Mesendoderm (in vitro differentiated cells): ENCODE measurements at places on chromosomes 12 and 14.

DNA sequence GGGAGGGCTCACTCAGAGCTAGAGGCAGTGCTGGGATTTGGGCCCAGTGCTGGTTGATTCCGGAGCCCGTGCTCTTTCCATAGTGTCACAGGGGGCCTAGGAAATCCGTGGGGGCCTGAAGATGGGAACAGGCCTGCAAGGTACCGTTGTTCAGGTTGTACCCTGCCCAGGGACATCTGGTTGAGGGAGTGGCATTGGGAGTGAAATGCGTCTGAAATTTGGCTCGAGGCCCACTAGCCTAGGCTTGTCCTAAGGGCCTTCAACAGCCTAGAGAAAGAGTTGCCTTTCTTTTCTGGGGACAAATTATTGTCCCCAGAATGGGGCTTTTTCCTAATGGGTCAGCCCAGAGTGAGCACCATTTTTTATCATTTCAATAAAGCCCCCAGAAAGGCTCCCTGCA, 26.4 kb upstream of the FAM222A start:
- no peaks in the 10 kb centered on the region for H3K4me1 ChIP-seq
- no peak overlapping the region for H3K4me3 ChIP-seq
- no peaks in the 10 kb centered on the region for H3K27me3 ChIP-seq
- H3K27ac ChIP-seq = no peak overlapping the region

GRCh38 chr12:68912916-68913315, 20.1 kb downstream of the CPM start:
- H3K27ac ChIP-seq = no peak overlapping the region
- DNase-seq = peak; percentile 14
- H3K36me3 ChIP-seq = no peaks in the 10 kb centered on the region
- H3K4me1 ChIP-seq = no peaks in the 10 kb centered on the region
- H3K27me3 ChIP-seq = no peaks in the 10 kb centered on the region

GRCh38 chr12:67705394-67706370, 57.1 kb downstream of the DYRK2 start:
- H3K27me3 ChIP-seq = no peaks in the 10 kb centered on the region
- no peak overlapping the region for H3K4me3 ChIP-seq
- H3K27ac ChIP-seq = no peak overlapping the region
- no peak for DNase-seq

- H3K4me1 ChIP-seq = no peaks in the 10 kb centered on the region
- no peaks in the 10 kb centered on the region for H3K27me3 ChIP-seq
- no peak overlapping the region for H3K27ac ChIP-seq
- DNase-seq = no peak
- no peaks in the 10 kb centered on the region for H3K36me3 ChIP-seq
Measured at GRCh38 chr14:99633918-99634317, 11.0 kb upstream of the HHIPL1 start.

DNA sequence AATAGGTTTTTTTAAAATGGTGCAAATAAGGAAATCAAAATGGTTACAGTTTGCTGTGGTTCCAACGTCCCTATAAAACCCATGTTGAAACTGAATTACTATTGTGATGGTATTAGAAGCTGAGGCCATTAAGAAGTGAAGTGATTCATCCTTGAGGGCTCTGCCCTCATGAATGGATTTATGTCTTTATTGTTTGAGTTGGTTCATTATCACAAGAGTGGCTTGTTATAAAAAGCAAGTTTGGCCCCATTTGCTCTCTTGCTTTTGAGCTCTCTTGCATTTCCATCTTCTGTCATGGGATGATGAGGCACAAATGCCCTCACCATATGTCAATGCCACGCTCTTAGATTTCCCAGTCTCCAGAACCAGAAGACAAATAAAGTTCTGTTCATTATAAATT, 62.3 kb downstream of the PRKD1 start:
- no peak overlapping the region for H3K27ac ChIP-seq
- no peaks in the 10 kb centered on the region for H3K36me3 ChIP-seq
- H3K4me1 ChIP-seq = no peaks in the 10 kb centered on the region

- no peak overlapping the region for H3K4me3 ChIP-seq
- H3K27ac ChIP-seq = no peak overlapping the region
- H3K27me3 ChIP-seq = no peaks in the 10 kb centered on the region
- DNase-seq = no peak
- peaks cover under 1% of the 10 kb centered on the region for H3K4me1 ChIP-seq
- H3K36me3 ChIP-seq = no peaks in the 10 kb centered on the region
Measured at GRCh38 chr12:124687174-124687902, 119.9 kb upstream of the NCOR2 start.

DNA sequence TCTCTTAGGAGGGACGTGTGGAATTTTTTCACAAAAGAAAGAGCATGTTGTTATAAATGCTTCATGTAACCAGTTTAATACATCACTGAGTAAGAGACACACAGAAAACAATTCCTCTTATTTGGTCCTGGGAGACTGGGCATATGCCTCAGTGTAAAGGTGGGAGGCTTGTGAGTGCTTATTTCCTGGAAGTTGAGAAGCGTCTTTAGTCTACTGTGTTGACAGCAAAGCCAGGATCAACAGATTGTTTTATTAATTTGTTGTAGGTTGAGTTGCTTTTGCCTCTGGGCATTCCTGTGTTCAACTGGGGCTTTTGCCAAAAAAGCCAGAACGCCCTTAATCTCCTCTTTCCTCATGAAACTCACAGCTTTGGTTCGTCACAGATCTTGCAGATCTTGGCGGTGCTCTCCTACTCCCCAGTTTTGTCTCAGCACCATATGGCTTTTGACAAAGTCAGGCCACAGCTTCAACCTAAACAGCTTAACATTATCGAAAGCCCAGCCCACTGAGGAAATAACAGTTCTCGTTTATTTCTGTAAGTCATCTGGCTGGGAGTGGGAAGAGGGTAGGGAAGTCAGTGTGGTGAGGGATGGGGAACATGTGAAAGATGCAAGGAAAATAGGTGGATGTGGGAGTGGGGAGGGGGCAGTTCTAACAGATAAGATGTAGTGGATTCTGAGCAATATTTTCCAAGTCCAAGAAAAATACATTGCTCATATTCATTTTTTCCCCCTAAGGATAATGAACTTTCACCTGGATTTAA, 227.2 kb downstream of the DACT1 start:
- H3K27ac ChIP-seq = no peak overlapping the region
- no peak overlapping the region for H3K4me3 ChIP-seq
- H3K36me3 ChIP-seq = no peaks in the 10 kb centered on the region
- peak; percentile 53 for DNase-seq
- no peaks in the 10 kb centered on the region for H3K27me3 ChIP-seq
- no peaks in the 10 kb centered on the region for H3K4me1 ChIP-seq

DNA sequence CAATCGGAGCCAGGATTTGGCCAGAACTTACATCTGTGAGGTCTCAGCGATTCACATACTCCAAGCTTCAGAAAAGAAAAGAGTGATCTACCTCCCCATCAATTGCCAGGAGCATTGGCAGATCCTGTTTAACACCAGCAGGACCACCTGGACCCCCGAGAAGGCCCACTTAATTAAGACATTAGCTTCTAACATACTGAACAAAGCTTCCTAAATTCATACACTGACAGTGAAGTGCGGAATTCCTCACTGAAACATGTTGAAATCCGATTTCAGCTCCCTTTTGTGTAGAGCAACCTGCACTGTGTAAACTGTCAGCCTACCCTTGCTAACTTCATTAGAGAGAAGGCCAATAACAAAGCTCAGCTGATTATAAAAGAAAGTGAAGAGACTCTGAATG, 274.0 kb downstream of the NOVA1 start:
- H3K4me1 ChIP-seq = no peaks in the 10 kb centered on the region
- no peaks in the 10 kb centered on the region for H3K27me3 ChIP-seq
- no peak for DNase-seq
- H3K27ac ChIP-seq = no peak overlapping the region
- no peaks in the 10 kb centered on the region for H3K36me3 ChIP-seq

GRCh38 chr14:59239022-59239421, 50.6 kb downstream of the DAAM1 start:
- no peak overlapping the region for H3K27ac ChIP-seq
- H3K27me3 ChIP-seq = no peaks in the 10 kb centered on the region
- no peaks in the 10 kb centered on the region for H3K4me1 ChIP-seq
- no peak overlapping the region for H3K4me3 ChIP-seq

- no peak overlapping the region for H3K27ac ChIP-seq
- H3K36me3 ChIP-seq = no peaks in the 10 kb centered on the region
- no peak for DNase-seq
- H3K4me1 ChIP-seq = no peaks in the 10 kb centered on the region
- no peak overlapping the region for H3K4me3 ChIP-seq
- no peaks in the 10 kb centered on the region for H3K27me3 ChIP-seq
Measured at GRCh38 chr12:27822076-27822712, 42.2 kb upstream of the MANSC4 start.

GRCh38 chr14:99274346-99275221, 2.6 kb upstream of the BCL11B start:
- H3K4me1 ChIP-seq = no peaks in the 10 kb centered on the region
- no peaks in the 10 kb centered on the region for H3K27me3 ChIP-seq
- H3K4me3 ChIP-seq = peak overlapping the region; percentile 54
- DNase-seq = peak; percentile 99
- peak overlapping the region; percentile 51 for H3K27ac ChIP-seq

- no peak overlapping the region for H3K4me3 ChIP-seq
- no peaks in the 10 kb centered on the region for H3K27me3 ChIP-seq
- DNase-seq = no peak
- H3K4me1 ChIP-seq = peaks cover 5% of the 10 kb centered on the region
Measured at GRCh38 chr14:77347751-77348150, 26.9 kb downstream of the GSTZ1 start.

GRCh38 chr12:79435742-79436141, 255.0 kb downstream of the PAWR start:
- H3K4me3 ChIP-seq = no peak overlapping the region
- no peak overlapping the region for H3K27ac ChIP-seq
- H3K27me3 ChIP-seq = no peaks in the 10 kb centered on the region

DNA sequence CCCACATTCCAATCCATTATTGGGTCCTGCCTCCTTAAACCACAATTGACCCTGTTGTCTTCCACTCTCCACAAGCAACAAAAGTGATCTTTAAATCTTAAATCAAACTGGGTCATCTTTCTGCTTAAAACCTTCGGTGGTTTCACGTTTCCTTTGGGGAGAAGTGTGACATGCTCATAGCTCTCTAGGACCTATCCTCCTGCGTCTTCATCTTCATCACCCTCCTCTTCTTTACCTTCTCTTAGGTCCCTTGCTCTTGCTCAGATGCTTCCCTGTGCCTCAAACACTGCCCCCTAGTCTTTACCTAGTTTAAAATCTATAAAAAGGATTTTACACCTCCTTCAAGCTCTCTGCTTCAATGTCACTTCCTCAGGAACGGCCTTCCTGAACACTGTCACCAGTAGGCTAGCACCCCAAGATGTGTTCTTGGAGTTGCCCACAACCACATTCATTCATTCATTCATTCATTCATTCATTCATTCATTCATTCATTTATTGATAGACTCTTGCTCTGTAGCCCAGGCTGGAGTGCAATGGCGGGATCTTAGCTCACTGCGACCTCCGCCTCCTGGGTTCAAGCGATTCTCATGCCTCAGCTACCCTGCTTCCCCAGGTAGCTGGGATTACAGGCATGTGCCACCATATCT, 46.8 kb downstream of the GALNT4 start:
- no peak for DNase-seq
- H3K27me3 ChIP-seq = no peaks in the 10 kb centered on the region
- H3K36me3 ChIP-seq = no peaks in the 10 kb centered on the region
- H3K4me3 ChIP-seq = no peak overlapping the region

- no peak overlapping the region for H3K4me3 ChIP-seq
- no peaks in the 10 kb centered on the region for H3K27me3 ChIP-seq
- DNase-seq = peak; percentile 61
- no peak overlapping the region for H3K27ac ChIP-seq
- peaks cover 13% of the 10 kb centered on the region for H3K4me1 ChIP-seq
- no peaks in the 10 kb centered on the region for H3K36me3 ChIP-seq
Measured at GRCh38 chr14:69090187-69090789, 62.6 kb downstream of the DCAF5 start.

GRCh38 chr12:124466216-124467128, 100.9 kb downstream of the NCOR2 start:
- H3K27me3 ChIP-seq = no peaks in the 10 kb centered on the region
- H3K4me1 ChIP-seq = no peaks in the 10 kb centered on the region

- DNase-seq = no peak
- no peak overlapping the region for H3K27ac ChIP-seq
- H3K27me3 ChIP-seq = no peaks in the 10 kb centered on the region
Measured at GRCh38 chr12:76520348-76520747, 39.2 kb downstream of the OSBPL8 start.
